CD8-positive, alpha-beta memory T cell (primary cell): ENCODE measurements at places on chromosomes 16 and 17. TPM values are rescaled to one million over a fixed set of nuclear protein-coding genes. Genes with fewer than 3 reads are reported as not detected.

GRCh38 chr16:67673712-67674580 lies 7.3 kb downstream of the C16orf86 start:
- no peak for DNase-seq

The CDK5R1 gene
- 6.8 TPM for total RNA-seq

The ABCA9 gene
- not detected for total RNA-seq

The FAM171A2 gene
- total RNA-seq: 0.33 TPM

GRCh38 chr17:3915995-3916696 lies at the start of gene P2RX1:
Gene P2RX1, minus strand, starts transcription at chr17:3916465. Its CDS starts 240 bp downstream, at chr17:3916225.
- DNase-seq: no peak

- DNase-seq: no peak
Measured at GRCh38 chr16:75011634-75012307, 12.9 kb downstream of the ZNRF1 start.

The C16orf74 gene
- 1.3 TPM for total RNA-seq

- DNase-seq: no peak
Measured at GRCh38 chr16:30722443-30722842, 23.5 kb downstream of the SRCAP start.

GRCh38 chr17:73998653-73999645 lies 204.5 kb upstream of the RPL38 start:
- DNase-seq: peak; percentile 13

GRCh38 chr17:79410681-79411080 lies 200.2 kb downstream of the RBFOX3 start:
- DNase-seq: no peak

DNA sequence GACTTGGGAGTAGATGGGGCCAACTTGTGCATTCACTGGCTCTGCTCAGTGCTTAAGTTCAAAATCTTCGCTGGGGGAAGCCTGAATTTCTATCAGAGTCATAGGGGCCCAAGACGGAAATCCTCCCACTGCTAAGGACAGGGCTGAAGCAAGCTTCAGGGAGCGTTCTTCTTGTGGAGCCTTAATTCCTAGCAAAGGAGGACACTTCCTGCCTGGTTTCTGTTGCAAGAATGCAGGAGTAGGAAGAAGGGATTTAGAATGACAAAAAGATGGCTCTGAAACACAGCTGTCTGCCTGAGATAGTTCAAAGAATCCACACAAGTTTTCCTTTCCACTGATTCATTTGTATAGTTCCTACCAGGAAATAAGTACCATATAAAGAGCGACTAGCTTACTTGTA lies 26.4 kb downstream of the PSME3IP1 start:
- no peak for DNase-seq

DNA sequence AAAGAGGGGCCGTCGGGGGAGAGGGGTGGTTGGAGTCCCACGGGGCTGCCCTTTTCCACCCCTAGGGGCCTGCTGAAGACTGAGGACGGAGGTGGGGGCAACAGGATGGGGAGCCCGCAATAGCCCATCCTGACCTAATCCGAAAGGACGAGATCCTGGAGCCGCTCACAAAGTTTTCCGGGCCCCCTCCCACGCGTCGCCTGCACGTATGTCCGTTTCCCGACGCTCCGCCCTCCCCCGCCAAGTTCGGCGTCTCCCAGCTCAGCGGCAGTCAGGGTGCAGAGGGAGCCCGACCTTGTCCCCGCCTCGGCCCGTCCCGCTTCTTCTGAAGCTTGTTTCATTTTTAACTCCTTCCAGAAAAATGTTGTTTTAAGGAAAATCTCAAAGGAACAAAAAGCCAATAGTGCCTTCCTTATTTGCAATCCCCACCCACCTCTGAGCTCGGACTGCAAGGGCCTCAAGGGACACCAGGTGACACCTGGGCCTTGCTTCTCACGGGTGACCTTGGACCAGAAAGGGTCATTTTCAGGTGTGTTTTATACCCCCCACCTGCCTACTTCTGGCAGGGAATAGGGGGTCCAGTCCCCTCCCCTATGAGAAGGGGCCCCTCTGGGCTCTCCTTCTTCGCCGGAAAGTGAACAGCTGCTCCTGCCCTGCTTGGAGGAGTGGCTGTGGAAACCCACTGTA lies 3.4 kb upstream of the ZNF423 start:
- DNase-seq: no peak

DNA sequence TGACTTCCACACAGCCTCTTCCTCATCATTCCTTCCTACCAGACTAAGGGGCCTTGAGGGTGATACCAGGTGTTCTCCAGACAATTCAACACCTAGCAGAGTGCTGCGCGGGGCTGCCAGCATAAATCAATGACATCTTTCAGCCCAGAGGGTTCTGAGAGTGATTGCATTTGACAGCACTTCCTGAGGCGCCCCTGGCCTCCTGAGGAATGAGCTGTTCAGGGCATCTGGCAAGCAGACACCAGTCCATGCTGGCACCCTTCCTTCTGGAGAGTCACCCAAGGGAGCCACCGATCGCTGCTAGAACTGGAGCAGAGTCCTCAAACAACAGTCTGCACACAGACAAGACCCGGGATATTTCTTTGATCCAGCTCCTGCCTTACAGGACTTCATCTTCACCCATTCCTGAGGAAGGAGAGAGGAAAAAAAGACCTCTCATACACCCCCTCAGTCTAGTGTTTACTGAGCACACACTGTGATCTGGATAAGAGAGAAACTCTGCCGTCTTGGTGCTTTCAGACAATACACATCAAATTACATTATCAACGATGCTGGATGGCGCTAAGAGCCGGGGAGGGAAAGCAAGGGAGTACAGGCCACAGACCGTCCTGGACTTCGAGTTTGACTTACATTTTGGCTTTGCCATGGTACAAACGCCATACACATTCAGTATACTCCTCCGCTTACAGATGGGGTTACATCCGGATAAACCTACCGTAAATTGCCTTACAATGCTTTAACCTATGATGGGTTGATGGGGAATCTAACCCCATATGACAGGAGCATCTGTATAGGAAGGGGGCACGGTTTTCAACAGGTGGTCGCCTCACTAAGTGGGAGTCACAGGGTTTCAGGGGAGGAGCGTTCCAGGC lies 23.0 kb downstream of the NPTX1 start:
- DNase-seq: no peak

The TBC1D3 gene
- 1.6 TPM for total RNA-seq

The HIC1 gene
- 42.7 TPM for total RNA-seq

The KRT27 gene
- total RNA-seq: not detected

DNA sequence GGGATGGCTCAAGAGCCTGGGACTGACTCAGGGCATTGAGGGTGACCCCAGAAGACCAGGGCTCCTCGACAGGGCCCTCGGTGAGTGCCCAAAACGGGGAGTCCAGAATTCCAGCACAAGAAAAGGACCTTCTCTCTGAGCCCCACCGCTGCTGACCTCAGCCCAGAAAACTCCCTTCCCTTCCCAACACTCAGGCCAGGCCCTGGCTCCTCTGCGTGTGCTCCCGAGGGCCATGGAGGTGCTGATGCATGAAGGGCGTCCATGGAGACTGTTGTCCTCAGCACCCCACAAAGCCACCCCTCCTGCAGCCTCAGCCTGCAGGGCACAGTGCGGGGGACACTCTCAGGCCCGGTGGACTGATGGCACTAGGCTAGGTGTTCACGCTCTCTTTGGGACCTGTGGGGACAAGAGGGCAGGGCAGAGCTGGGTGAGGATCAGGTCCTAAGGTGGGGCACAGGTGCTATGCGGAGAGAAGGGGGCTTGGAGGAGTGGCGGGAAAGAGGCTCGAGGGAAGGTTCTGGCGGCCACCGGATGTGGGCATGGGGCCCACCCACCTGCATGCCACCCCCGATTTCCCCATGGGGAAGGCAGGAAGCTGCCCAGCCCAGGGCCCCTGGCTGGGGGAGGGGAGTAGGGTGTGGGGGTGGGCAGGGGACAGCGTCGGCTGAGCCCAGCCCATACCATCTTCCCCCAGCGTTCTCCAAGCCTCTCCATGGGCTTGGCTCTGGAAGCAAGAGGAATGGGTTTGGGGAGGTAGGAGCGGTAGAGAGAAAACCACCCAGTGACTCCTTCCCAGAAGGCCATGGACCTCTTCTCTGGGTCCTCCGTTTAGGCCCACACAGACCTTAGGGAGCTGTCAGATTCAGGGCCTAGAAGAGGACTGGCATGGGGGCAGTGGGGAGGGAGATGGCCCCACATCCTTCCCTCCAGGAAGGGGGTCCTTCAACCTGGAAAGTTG lies 4.5 kb upstream of the TSPOAP1 start:
- DNase-seq: peak; percentile 56

The MYH1 gene
- not detected for total RNA-seq

- DNase-seq: peak; percentile 77
Measured at GRCh38 chr17:1203111-1203966, 23.6 kb upstream of the ABR start.

The SCGB1C2 gene
- not detected for total RNA-seq

GRCh38 chr16:24234737-24235136 lies 21.4 kb upstream of the CACNG3 start:
- no peak for DNase-seq

The DLX3 gene
- not detected for total RNA-seq

The GDPD3 gene
- total RNA-seq: 5.3 TPM

- DNase-seq: peak; percentile 42
Measured at GRCh38 chr17:82240506-82241182, 11.8 kb downstream of the SLC16A3 start.

GRCh38 chr17:2087597-2088211 lies 32.8 kb downstream of the HIC1 start:
- DNase-seq: peak; percentile 67

The TPPP3 gene
- not detected for total RNA-seq

The ZNF19 gene
- total RNA-seq: 3.1 TPM

DNA sequence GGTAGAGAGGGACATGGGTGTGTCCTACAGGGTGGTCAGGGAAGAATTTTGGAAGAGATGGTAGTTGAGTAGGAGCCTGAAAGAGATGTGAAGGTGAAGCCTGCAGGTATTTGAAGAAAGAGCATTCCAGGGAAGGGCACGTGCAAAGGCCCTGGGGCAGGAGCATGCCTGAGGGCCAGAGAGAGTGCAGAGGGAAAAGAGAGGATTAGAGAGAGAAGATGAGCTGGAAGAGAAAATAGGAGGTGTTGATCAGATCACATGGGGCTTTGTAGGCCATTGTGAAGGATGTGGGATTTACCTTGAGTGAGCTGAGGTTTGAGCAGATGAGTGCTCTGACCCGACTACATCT lies 455.0 kb downstream of the HAPSTR1 start:
- no peak for DNase-seq

The PRDM7 gene
- total RNA-seq: not detected

- DNase-seq: no peak
Measured at GRCh38 chr17:66855204-66855603, 20.3 kb downstream of the CACNG5 start.

The CLEC18A gene
- 0.13 TPM for total RNA-seq

The TCF25 gene
- total RNA-seq: 155 TPM

The PIEZO1 gene
- 215 TPM for total RNA-seq

GRCh38 chr17:56158344-56158743 lies 5.1 kb downstream of the ANKFN1 start:
- DNase-seq: no peak

The EPX gene
- total RNA-seq: not detected

DNA sequence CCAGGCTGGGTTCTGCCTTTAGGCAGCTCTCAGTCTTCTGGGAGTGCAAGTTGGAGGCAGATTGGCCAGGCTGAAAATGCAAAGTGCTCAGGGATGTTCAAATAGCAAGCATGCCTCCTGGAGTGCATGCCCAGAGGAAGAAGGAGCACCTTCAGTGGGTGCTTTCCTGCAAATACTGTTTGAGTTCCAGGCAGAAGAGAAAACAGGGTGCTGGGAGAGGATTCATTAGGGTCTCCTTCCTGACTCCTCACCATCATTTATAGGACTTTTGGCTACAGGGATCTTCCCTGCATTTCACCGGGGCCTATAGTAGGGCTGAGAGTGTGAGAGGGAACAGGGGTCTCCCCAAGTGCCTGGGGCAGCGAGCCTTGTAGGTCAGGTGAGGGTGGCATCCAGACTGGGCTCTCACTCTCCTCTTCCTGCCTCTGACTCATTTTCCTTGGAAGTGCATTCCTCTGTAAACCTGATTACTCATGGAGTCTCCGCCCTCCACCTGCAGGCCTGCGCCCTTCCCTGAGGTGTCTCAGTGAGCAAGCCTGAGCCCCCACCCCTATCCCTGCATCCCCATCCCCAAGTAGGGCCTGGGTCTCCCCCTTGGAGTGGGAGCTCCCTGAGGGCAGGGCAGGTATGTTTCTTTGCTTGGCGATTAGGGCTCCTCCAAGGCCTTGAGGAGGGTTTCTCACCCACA lies 17.1 kb upstream of the TNS4 start:
- no peak for DNase-seq

DNA sequence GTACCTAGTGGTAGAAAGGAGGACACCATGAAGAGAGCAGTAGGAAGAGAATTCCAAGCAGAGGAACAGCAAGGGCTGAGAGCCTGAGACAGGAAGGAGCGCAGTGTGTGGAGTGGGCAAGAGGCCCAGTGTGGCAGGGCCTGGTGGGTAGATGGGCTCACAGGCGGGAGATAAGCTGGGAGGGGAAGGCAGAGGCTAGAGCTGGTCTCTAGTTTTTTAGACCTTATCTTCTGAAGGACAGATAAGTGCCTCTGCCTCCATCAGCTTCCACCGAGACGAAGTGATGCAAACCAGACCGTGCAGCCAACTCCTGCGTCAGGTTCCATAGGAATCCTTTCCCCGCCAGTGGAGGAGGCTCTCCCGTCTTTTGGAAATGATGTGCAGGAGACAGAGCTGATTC lies 33.6 kb downstream of the CDH1 start:
- no peak for DNase-seq

The HBA2 gene
- not detected for total RNA-seq
